Substantia nigra (tissue), 51 donors: ENCODE measurements at places on chromosomes 3 and 15.

DNA sequence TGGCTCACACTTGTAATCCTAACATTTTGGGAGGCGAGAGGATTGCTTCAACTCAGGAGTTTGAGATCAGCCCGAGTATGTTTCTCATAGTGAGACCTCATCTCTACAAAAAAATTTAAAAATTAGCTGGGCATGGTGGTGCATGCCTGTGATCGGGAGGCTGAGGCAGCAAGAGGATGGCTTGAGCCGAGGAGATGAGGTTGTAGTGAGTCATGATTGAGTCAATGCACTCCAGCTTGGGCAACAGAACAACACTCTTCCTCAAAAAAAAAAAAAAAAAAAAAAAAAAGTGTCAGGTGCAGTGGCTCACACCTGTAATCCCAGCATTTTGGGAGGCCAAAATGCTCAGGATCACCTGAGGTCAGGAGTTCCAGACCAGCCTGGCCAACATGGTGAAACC lies 2.4 kb downstream of the RPL39L start:
- DNase-seq: no peak

GRCh38 chr15:100713163-100713867 lies 110.9 kb downstream of the ASB7 start:
- DNase-seq: no peak

DNA sequence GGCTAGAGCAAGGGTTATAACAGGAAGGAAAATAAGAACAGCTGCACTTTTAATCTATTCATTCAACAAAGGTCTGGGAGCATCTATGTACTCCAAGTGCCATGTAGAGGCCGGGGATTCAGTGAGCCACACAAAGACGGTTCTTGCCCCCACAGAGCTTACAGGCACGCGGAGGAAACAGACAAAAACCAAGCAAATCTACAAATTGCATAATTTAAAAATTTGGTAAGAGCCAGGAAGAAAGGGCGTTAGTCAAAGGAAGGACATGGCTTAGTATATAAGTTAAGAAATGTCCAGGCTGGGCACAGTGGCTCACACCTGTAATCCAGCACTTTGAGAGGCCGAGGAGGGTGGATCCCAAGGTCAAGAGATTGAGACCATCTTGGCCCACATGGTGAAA lies 10.4 kb upstream of the GREM1 start:
- no peak for DNase-seq

GRCh38 chr15:61946778-61947177 lies 113.5 kb downstream of the VPS13C start:
- DNase-seq: no peak

GRCh38 chr15:46441294-46442062 lies 806.6 kb downstream of the SQOR start:
- no peak for DNase-seq

- DNase-seq: no peak
Measured at GRCh38 chr3:94784274-94784673, 721.4 kb downstream of the NSUN3 start.

DNA sequence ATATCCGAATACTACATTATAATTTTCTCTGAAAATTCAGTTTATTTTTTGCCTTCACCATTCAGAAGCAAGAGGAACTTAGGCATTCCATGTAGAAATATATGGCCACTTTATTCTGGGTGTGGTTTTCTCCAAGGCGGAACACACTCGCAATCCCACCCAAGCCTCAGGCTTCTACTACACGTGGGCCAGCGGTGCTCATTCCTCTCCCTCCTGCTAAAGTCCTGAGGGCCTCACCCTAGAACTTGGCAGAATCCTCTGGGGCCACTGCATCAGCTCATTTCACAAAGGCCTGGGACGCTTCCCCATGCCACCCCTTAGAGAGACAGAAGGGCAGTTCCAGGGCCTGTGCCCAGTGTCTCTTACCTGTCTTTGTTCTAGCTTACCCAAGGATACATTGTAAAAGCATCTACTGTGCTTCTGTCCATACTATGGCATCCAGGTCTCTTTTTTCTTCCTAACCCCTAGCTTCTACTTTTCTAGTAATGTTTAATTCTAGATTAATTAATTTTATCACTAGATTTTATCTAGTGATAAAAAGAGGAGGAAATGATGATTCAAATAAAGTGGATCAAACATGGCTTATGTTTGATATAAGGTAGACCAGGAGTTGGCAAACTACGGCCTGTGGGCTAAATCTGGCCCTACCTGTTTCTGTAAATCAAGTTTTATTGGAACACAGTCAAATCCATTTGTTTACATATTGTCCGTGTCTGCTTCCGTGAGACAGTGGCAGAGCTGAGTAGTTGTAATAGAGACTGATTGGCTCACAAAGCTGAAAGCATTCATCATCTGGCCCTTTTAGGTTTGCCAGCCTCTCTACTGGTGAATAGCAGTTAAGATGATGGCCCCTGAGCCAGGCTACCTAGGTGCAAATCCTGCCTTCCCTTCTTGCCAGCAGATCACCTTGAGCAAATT lies 29.8 kb downstream of the LARS2 start:
- no peak for DNase-seq

- DNase-seq: no peak
Measured at GRCh38 chr15:81336568-81336967, 12.6 kb upstream of the STARD5 start.

- no peak for DNase-seq
Measured at GRCh38 chr3:7695049-7695448, 806.6 kb upstream of the LMCD1 start.

- DNase-seq: no peak
Measured at GRCh38 chr3:148147903-148148302, 549.8 kb upstream of the AGTR1 start.

DNA sequence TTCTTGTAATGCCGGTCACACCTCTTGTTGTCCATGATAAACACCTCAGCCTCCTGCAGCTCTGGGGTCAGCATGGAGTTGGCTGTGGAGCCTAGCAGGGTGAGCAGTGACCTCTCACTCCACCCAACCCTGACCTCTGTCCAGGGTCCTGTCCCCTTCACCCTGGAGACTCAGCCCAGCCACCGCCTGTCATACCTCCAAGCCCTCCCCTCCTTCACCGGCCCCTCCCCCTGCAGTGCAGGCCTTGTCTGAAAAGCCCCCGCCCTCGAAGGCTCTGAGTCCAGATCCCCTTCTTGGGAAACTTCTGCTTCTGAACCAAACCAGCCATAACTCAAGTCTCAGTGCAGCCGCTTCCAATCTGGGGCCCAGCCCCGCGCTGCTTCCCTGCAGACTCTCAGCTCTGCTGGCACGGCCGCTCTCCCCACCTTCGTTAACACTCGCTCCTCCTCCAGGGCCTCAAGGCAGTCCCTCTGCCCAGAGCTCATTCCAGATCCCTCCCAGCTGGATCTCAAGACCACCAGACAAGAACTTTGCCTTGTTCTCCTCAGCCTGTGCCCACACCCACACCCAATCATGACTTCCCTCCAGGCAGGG lies 25.4 kb upstream of the PRSS50 start:
- no peak for DNase-seq

GRCh38 chr3:178986456-178986855 lies 85.2 kb downstream of the ZMAT3 start:
- no peak for DNase-seq
